ENCODE measurements at places on chromosomes 3 and 15.

DNA sequence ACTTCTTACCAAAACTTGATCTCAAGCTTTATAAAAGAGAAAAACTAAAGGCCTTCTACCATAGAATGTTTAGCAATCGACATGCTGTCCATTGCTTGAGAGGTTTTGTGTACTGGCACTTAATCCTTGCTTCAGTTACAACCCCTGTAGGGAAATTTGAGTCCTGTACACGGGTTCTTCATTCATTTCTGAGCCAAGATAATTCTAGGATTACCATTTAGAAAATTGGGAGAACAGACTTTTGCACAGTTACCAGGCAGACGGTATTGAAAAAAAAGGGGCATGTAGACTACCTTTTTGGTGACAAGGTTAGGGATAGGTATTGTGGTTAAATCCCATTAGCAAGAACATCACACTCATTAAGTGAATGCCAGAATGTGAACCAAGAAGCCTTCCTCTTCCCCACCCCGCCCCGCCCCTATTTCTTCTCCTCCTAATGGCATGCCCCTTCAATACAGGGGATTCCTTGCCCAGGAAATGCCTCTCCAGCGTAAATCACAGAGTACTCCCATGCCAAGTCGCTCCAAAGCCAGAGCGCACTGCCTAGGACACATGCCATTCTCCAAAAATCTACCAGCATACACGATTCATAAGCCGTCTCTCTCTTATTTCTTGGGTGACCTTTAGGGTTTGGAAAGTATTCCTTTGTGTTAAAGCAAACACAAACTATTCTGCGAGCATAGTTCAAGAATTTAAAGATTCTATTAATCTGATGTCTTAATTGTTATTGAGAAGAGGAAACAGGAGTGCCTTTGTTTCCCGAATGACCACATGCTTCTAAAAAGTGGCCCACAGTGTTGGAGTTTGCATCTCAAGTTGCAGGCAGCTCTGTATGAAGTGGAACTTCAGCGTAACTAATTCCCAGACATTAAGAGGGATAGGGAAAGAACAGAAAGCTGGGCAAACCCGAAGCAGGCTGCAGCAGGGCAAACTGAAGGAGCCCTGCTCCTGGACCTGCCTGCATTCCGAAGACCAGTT is 164.0 kb upstream of the NR2F2 start:
- no peak for DNase-seq

GRCh38 chr3:151589311-151589710 is 128.4 kb upstream of the IGSF10 start:
- DNase-seq, result no peak

- no peak for DNase-seq
Observed at GRCh38 chr15:98804057-98804380, 155.7 kb downstream of the IGF1R start.

DNA sequence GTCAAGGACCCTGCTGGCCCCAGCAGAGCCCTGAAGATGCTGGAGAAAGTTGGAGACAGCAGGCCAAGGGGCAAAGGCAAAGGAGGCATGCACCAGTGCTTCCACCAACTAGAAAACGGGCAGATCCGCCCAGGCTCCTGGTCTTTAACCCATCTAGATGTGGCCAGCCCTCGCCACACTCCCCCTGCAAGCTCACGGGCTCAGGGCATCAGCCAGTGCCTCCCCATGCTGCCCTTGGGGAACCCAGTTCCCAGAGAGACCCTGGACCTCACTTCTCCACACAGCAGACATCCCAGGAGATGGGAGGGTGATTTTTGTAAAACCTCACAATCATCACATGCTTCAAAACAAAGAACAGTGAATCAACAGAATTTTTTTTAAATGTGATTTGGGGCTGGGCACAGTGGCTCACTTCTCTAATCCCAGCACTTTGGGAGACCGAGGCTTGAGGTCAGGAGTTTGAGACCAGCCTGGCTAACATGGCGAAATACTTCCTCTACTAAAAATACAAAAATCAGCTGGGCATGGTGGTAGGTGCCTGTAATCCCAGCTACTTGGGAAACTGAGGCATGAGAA is 24.5 kb downstream of the CYFIP1 start:
- no peak for DNase-seq
